ENCODE measurements at places on chromosomes 5 and 9.

DNA sequence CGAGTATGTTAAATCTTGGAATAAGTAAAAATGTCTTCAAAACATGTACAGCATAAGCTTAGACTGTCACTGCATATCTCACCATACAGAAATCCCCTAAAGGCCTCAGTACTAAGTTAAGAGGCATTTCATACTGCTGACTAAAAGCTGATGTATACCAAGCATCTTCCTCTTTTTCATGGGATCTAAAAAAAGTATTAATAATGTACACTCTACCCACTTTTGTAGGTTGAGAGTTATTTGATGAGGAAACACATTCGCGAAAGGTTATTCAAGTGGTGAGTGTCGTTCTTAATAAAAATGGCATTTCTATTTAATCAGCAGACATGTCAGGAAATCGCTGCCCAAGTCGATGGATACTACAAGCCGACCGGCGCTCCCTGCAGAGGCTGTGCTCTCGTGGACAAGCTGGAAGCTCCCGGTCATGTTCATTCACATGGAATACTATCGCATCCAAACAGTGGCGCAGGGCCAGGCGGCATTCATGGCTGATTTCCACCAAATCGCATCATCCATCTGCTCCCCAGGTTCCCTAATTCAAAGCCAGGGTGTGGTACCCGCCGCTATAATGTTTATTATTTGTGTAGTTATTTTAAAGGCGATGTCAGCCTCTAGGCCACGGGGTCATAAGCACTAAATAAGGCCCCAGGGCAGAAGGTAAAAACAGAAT lies 724 bp downstream of the SGTB start:
- DNase-seq: no peak

DNA sequence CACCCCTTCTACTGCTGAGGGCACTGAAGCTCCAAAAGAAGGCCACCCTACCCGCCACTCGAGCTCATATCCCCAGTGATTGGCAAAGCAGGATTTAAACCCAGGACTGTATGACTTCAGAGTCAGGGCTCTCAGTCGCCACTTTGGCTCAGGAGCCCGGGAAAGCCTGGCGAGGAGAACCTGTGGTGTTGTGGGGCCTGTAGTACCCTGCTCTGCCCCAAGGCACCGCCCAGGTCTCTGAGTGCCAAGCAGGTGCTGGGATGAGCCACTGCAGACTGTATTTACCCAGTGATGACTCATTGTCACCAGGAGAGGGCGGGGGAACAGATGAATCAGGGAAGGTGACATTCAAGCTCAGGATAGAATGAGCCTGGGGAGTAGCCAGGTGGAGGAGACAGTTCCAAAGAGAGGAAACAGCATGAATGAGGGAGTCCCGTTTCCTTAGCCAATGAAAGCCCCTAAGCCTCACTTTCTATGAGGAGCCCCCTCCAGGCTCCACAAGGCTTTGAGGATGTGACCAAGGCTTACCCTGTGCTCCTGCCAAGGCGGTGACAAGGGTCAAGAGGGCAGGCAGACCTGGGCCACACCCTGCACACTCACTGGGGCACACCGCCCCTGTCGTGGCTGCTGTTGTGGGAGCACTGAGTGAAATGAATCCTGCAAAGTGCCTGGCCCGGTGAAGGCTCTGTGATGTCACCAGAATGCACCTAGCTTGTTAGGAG lies 17.8 kb upstream of the DPM2 start:
- DNase-seq: peak; percentile 87

- DNase-seq: no peak
Measured at GRCh38 chr9:117491491-117491890, 76.6 kb upstream of the ASTN2 start.

DNA sequence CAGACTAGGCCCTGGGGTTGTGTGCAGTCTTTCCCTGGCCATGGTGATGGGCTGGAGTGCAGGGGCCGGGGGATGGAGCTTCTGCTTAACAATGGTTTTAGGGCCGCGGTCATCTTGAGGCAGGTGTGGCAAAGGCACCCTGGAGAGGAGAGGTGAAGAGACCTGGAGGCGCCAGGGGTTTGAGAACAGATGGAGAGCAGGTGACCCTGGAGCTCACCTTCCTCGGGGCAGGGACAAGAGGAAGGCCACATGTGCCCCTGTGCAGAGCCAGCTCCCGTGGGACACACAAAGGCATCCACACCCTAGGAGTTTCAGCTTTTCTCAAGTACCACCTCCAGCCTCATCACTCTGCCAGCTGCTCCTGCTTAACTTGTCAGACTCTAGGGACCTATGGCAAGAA lies 46.4 kb upstream of the SH3GL2 start:
- DNase-seq: no peak

DNA sequence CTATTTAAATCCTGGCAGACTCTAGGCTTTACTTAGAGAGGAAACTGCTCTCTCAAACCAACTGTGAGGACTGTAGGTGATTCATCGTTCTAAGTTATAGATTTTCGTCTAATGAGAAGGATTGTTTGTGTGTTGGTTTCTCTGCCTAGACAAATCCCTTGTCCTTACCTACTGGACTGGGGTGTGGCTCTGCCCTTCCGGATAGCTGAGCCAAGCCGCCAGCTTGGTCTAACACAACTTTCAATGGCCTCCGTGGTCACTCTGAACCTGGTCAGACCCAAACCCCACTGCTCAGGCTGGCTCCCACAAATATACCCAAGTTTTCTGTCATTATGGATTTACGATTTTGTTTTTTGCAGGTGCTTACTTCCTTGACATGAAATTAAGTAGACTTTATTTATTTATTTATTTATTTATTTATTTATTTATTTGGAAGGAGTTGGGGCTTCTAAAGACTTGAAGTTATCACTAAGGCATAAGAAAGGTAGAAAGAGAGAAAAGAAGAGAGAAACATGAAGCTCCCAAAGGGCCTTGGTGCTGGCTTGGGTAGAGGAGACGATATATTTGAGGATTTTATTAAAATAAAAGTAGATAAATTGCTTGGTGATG lies 19.0 kb downstream of the CARTPT start:
- no peak for DNase-seq

- DNase-seq: no peak
Measured at GRCh38 chr9:18477719-18478118, 3.8 kb downstream of the ADAMTSL1 start.

DNA sequence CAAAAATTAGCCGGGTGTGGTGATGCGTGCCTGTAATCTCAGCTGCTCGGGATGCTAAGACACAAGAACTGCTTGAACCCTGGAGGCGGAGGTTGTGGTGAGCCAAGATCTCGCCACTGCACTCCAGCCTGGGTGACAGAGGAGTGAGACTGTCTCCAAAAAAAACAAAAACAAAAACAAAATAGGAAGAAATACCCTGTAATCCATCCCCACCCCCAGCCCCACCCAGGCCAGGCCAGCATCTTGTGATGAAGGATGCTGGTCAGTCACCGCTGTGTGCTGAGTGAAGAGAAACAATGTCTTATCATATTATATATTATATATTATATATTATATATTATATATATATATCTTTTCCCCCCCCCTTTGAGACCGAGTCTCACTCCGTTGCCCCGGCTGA lies 15.4 kb upstream of the CCIN start:
- no peak for DNase-seq

DNA sequence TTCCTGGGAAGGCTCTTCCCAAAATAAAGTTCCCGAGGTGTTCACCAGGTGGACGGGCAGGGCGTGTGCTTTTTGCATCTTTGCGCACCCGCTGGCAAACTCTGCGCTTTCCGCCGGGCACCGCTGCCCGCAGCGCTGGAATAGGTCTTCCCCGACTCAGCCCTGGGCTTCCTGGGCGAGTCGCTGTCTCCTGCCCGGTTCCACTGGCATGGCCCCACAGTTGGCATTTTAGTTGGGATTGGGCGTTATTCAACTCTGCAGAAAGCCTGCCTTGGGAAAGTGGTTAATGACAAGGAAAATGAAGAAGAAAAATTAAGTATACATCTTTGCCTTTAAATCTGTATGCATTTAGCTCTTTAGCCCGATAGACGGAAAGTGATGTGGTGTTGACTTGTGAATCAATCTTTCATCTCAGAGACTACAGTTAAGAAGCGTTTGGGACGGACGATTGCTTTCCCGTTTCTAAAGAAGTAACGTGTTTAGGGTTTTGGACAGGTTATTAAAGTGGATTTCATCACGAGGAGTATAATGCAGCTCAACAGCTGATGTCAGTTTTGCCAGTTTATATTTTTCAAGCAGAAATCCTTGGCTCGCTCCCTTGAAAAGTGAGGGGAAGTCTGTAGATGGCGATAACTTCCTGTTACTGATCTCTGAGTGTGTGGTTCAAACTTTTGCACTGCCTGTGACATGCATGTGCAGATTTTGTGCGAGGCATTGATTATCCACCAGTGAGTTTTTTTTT lies 946 bp downstream of the ADCY2 start:
- no peak for DNase-seq

- DNase-seq: no peak
Measured at GRCh38 chr9:91908293-91908623, 41.8 kb downstream of the ROR2 start.

DNA sequence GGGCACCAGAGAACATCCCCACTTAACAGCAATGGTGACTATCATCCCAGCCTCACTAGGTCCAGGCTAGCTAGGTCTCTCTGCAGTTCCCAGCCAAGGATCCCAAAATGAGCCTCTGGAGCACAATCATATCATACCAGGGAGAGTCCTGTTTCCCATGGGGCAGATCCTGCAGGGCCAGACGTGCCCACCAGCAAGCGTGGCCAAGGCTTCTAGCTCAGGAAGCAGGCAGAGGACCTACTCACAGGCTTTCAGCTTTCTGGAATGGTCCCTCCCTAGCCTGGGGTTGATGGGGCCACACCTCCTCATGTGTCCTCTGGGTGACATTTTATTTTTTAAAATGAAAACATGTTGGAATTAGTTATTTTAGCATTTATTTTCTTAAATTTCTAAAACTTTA lies 45.7 kb upstream of the PITX1 start:
- no peak for DNase-seq

GRCh38 chr5:93294199-93294598 lies 286.8 kb downstream of the NR2F1-AS1 start:
- no peak for DNase-seq

- no peak for DNase-seq
Measured at GRCh38 chr5:134113363-134113889, 1.1 kb upstream of the TCF7 start.

DNA sequence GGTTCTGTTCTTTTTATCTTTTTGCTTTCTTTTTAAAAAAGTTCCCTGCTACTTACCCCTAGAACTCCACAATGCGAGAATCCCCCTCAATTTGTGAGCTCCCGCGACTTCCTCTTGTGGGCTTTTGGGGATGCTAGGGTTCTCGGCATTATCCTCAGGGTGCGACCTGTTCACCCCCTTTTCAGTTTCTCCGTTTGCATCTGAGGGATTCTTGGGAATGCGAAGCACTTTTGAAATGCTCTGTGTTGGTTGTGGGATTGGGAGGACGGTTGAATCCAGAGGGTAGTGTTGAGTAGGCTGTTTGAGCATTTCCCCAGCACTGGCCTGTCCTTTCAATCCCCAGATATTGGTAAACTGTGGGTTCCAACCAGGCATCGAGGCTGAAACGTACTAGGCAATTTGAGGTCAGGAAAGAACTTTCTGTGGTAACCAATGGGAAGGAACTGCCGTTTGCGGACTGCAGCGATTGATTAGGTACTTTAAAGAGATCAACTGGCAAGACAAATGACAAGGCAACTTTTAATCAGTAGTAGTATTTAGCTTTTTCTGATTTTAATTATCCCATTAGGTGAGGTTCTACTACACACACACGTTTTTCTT lies 415 bp downstream of the XRCC4 start:
- DNase-seq: no peak

DNA sequence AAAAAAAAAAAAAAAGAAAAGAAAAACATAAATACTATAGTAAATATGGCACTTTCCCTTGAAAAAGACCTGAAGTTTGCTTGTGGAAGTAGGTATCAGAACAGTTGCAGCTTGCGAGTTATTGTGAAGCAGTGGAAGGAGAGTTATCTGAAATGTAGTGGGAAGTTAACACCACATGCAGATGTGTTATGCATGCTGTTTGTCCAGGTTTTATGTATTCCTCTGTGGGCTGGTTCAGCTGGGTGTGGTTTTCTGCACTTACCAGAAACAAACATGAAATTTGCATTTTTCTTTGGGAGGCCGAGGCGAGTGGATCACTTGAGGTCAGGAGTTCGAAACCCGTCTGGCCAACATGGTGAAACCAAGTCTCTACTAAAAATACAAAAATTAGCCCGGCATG lies 42.1 kb upstream of the CTNNA1 start:
- no peak for DNase-seq

DNA sequence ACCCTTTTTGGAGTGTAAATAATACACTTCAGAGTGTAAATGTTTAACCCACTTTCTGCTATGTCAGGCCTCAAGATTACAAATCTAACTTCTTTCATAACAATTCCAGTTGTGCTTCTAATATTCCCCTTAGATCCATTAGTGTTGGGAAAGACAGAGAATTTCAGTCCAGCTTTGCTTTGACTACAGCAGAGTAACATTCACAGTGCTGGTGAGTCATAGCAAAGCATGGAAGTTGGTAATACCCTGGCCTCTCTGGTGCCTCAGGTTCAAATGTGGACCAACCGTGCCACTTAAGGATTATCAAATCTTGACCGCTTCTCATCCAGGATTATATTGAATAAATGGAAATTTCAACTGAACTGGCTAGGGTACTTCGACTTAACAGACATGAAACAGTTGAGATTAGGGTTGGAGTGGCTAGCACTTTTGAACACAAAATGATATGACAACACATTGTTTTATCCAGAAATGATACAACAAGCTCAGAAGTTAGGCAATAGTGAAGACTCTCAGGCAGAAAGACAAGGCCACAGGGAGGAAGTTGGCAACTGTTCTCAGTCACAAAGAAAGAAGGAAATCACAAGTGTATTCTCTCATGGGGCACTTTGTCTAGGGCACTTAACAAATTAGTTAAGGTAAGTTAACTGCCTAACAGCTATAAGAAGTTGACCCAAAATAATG lies 24.4 kb upstream of the RASA1 start:
- DNase-seq: no peak

DNA sequence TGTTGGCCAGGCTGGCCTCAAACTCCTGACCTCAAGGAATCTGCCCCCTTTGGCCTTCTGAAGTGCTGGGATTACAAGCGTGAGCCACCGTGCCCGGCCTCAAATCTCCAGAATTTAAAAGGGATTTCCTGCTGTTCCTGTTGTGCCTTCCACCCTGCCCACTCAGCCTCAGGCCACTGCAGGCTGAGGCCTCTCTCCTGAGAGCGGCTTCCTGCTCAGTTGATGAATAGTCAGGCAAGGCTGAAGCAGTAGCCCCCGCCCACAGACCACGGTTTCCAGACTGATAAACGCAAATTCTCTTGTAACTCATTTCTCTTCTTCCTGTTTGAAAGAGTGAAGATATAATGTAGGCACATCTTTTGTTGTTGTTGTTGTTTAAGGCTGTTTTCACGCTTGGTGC lies 127.0 kb upstream of the PLCXD3 start:
- DNase-seq: no peak

- DNase-seq: no peak
Measured at GRCh38 chr9:135039266-135039870, 48.1 kb upstream of the OLFM1 start.

DNA sequence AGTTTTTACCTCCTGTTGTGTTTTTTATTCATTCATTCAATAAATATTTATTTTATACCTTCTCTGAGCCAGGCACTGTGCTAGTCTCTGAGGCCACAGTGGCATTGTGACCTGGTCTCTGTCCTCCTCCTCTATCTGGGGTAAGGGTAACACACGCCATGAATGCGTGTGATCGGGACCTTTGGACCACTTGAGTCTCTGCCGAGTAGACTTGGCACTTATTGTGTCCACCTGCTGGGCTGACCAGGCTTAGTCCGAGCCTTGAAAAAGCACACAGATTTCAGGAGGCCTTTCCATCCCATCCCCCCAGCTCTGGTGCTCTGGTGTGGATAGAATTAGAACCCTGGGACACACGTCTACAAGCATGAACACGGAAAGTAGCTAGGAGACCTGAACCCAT lies 58.7 kb downstream of the ERGIC1 start:
- DNase-seq: no peak
